Peyer's patch (tissue), 4 donors: ENCODE measurements at places on chromosomes 12 and 14. TPM values are rescaled to one million over a fixed set of nuclear protein-coding genes. Genes with fewer than 3 reads are reported as not detected.

DNA sequence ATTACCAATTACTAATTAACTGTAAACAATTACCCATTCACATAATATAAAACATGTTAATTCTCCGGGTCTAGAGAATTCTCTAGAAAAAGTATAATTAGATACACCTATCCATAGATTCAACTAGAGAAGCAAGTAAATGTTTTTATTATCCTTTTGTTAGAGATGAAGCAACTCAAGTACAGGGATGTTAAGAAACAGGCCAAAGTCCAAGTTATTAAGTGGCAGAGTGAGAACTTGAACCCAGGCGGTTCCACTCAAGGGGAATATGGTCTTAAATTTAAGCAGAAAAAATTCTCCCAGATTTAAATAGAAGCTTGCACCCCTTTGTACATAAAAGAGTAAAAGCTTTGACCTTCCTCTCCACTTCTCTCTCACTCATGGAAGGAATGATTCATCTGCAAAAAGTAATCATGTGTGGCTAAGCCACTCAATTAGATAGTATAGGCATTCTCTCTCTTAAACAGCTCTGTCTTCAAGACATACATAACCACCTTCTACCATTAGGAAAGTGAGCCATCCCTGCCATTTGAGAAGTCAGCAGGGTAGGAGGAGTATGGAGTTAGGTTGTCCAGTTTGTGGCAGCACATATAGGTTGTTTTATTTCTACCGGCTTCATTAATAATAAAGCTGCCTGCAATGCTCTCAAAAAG is 34.1 kb downstream of the ERGIC2 start:
- DNase-seq = no peak

- no peak for DNase-seq
These were observed 96.4 kb upstream of the DCD start for GRCh38 chr12:54744590-54744989.

GRCh38 chr12:64187370-64187769 is 34.7 kb downstream of the KICS2 start:
- DNase-seq = no peak

GRCh38 chr12:62738105-62738504 is 196.8 kb downstream of the PPM1H start:
- DNase-seq = no peak

- DNase-seq = no peak
These were observed 404.4 kb upstream of the MGAT4C start for GRCh38 chr12:86660488-86661147.

- no peak for DNase-seq
These were observed 775 bp upstream of the FAM186A start for GRCh38 chr12:50397117-50397650.

PLEKHH1 gene
- 114 TPM for total RNA-seq

GRCh38 chr14:55450987-55451386 is 10.6 kb upstream of the TBPL2 start:
- no peak for DNase-seq

DNA sequence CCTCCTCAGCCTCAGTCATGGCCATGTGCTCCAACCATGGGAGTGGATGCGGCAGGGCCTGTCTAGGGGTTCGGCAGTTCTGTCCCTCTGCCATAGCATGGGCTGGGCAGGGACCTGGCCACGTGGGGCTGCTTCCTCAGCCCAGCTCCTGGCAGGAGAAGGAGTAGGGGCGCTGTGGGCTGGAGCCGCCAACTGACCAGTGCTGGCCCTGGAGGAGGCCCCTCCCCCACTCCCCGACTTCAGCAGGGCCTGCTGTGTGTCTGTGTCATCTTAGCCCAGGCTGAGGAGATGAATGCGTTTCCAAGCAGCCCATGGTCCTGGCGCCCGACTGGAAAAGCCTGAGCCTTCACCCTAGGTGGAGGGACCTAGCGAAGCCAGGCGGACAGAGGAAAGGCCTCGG is 2.7 kb upstream of the PACS2 start:
- no peak for DNase-seq

- peak; percentile 52 for DNase-seq
These were observed 165.2 kb downstream of the TSPAN9 start for GRCh38 chr12:3242199-3242863.

PTGER2 gene
- 2.7 TPM for total RNA-seq

MYF6 gene
- not detected for total RNA-seq

RFLNA gene
- 8.3 TPM for total RNA-seq

DNA sequence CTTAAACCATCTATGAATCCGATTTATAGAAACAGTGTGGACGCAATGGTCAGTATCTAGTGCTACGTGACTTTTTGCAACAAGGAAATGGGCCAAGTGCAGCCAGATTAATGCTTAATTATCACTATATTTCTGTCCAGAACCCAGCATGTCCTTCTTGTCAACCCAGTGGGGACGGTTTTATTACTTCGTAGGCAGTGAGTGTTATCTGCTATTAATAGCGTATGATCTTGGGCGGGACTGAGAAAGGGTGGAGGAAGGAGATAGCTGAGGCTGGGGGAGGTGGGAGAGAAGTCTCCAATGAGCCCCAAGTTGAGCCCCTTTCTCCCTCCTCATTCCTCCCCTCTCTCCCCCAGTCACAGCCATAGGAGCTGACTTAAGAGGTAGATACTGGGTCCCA is 59.7 kb upstream of the FAM222A start:
- no peak for DNase-seq
